Left ventricle myocardium inferior (tissue), 1 donor: ENCODE measurements at places on chromosomes 4 and X. TPM values are rescaled to one million over a fixed set of nuclear protein-coding genes. Genes with fewer than 3 reads are reported as not detected.

Gene DGKK
- total RNA-seq, result not detected

- no peak for DNase-seq
- no peaks in the 10 kb centered on the region for H3K36me3 ChIP-seq
- no peaks in the 10 kb centered on the region for H3K4me1 ChIP-seq
- H3K27me3 ChIP-seq, result no peaks in the 10 kb centered on the region
- no peak overlapping the region for H3K4me3 ChIP-seq
Observed at GRCh38 chr4:177489471-177490246, 47.4 kb upstream of the AGA start.

DNA sequence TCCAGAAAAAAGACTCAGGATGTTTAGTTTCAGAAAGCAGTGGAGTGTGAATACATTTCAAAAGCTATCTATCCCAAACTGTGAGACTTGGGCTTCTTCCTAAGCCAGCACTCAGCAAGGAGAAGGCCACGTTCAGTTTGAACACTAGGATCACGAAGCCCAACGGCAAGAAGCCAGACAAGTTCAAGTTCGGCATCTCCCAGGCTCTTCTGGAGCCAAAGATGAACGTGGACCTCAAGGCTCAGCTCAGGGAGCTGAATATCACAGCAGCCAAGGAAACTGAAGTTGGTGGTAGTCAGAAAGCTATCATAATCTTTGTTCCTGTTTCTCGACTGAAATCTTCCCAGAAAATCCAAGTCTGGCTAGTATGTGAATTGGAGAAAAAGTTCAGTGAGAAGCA, 7.6 kb downstream of the PLAC1 start:
- no peak overlapping the region for H3K27ac ChIP-seq
- H3K27me3 ChIP-seq, result no peaks in the 10 kb centered on the region
- no peak overlapping the region for H3K4me3 ChIP-seq
- no peak for DNase-seq
- H3K4me1 ChIP-seq, result no peaks in the 10 kb centered on the region

DNA sequence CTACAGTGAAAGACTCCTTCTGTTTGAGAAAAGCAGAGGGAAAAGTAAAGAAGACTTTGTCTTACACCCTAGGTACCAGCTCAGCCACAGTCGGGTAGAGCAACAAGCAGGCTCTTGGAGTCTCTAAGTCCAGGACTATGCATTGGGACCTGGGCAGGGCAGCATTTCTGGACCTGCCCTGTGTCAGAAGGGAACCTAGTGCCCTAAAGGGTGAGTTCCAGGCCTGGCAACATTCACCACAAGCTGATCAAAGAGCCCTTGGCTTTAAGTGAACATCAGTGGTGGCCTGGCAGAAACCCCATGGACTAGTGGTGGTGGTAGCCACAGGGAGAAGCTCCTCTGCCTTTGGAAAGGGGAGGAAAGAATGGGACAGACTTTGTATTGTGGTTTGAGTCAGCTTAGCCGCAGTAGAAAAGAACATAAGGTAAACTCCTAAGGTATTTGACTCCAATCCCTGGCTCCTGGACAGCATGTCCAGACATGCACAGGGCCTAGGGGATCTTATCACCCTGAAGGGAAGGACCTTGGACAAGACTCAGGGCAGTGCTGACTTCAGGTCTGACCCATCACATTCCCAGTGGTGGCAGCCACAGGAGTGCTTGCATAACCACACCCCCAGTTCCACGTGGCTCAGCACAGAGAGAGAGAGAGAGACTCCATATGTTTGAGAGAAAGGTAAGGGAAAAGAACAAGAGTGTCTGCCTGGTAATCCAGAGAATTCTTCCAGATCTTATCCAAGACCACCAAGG, 32.6 kb downstream of the CCDC158 start:
- no peaks in the 10 kb centered on the region for H3K36me3 ChIP-seq
- no peak overlapping the region for H3K4me3 ChIP-seq
- DNase-seq, result no peak
- no peak overlapping the region for H3K27ac ChIP-seq
- no peaks in the 10 kb centered on the region for H3K27me3 ChIP-seq

- H3K36me3 ChIP-seq, result no peaks in the 10 kb centered on the region
- peaks cover 19% of the 10 kb centered on the region for H3K4me1 ChIP-seq
- no peaks in the 10 kb centered on the region for H3K27me3 ChIP-seq
Observed at GRCh38 chr4:165609653-165610052, 230.8 kb downstream of the CPE start.

- H3K4me1 ChIP-seq, result no peaks in the 10 kb centered on the region
- H3K36me3 ChIP-seq, result no peaks in the 10 kb centered on the region
- no peak overlapping the region for H3K27ac ChIP-seq
- DNase-seq, result no peak
- H3K27me3 ChIP-seq, result no peaks in the 10 kb centered on the region
- H3K4me3 ChIP-seq, result no peak overlapping the region
Observed at GRCh38 chr4:180589575-180589974, 1653.6 kb upstream of the TENM3 start.

DNA sequence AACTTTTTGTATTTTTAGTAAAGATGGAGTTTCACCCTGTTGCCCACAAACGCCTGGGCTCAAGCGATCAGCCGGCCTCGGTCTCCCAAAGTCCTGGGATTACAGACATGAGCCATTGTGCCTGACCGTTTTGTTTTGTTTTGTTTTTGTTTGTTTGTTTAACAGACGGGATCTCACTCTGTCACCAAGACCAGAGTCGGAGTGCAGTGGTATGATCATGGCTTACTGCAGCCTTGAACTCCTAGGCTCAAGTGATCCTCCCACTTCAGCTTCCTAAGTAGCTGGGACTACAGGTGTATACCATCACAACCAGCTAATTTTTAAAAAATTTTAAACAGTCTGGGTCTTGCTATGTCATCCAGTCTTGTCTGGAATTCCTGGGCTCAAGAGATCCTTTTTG, 53.5 kb downstream of the FNIP2 start:
- no peaks in the 10 kb centered on the region for H3K36me3 ChIP-seq
- H3K4me1 ChIP-seq, result peaks cover 97% of the 10 kb centered on the region
- no peak overlapping the region for H3K27ac ChIP-seq
- H3K27me3 ChIP-seq, result no peaks in the 10 kb centered on the region
